ENCODE measurements at places on chromosomes 11 and 22. TPM values are rescaled to one million over a fixed set of nuclear protein-coding genes. Genes with fewer than 3 reads are reported as not detected.

- DNase-seq = no peak
These were observed 13.5 kb downstream of the NUMA1 start for GRCh38 chr11:72066855-72067254.

DNA sequence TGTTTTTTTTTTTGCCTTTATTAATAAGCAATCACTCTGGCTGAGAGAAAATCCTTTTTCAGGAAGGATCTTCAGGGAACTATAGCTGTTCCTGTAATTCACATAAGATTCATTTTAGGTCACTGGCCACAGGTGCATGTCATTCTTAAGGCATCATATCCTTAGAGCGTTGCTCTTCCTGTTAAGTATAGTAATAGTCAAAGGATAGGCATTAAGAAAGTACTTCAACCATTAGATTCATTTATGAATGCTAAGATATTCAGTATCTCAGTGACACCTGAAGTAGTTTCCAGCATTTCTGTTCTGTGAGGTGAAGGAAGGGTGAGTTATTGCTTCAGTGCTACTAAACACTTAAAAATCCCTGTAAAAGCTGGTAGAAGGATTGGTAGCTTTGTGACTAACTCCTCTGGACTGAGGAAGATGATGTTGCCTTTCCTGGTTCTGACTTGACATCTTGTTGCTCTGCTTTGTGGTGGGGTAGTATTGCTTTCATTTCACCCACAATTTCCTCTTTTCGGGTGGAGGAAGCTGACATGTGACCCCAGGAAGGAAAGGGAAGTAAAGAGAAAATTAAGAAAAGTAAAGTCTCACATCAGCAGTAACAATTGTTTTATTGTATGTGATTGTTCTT is 34.7 kb downstream of the RNF169 start:
- DNase-seq = no peak

Gene IGHMBP2
- polyA plus RNA-seq = 19.9 TPM

Gene KRTAP5-1
- polyA plus RNA-seq = 3.0 TPM

DNA sequence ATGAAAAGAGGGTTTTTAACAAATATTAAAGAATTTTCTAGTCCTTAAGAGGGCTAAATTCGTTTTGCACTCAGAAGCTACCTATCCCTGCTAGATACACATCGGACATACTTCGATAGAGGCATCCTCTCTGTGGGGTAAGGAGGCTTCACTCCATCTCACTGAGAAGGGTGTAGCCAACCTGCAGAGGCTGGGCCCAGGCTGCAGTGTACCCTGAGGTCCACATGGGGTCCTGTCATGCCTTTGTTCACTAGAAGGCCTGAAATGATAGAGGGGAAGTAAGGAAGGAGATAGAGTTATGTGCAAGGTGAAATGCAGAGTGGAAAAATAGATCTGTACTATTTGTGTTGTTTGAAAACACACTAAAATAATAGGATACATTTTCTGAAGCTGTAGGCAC is 45.6 kb downstream of the IGSF9B start:
- no peak for DNase-seq

GRCh38 chr22:39592081-39593065 is 21.8 kb downstream of the CACNA1I start:
- no peak for DNase-seq

GRCh38 chr11:70662691-70663098 is 264.4 kb downstream of the CTTN start:
- DNase-seq = no peak

Measured in large intestine (tissue), 12 donors.